AG09309 (cell line): ENCODE measurements at places on chromosomes 6 and 20.

GRCh38 chr20:3128275-3128984 is 31.2 kb downstream of the FASTKD5 start:
- DNase-seq = no peak

GRCh38 chr6:126027601-126028000 is 41.3 kb downstream of the TRMT11 start:
- no peak for DNase-seq

DNA sequence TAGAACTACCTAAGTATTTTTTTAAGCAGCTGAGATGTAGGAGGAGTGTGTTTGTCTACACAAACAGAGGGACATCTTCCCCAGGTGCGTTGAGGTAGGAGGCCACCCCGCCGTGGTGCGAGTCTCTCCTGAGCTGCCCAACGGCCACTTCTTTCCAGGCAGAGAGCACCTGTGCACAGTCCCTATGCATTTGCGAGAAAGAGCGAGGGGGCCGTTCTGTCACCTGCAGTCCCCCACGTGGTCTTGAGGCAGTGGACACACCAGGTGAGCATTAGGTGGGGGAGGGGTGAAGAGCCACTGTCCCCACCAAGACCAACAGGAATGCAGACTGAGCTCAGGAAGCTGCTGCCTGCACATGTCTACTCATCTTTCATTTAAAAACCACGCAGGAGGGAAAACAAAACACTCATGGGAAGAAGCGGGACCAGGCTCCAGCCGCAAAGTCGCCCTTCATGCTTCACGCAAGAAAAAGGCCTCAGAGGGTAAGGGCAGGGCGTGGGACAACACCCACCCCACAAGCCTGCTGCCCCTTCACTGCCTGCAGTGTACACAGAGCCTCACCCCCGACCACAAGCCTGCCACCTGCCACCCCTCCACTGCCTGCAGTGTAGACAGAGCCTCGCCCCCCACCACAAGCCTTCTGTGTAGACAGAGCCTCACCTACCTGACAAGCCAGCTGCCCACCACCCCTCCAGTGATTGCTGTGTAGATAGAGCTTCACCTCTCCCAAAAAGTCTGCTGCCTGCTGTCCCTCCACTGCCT is 142.0 kb downstream of the DLL1 start:
- DNase-seq = no peak

GRCh38 chr6:131116755-131117360 is 18.4 kb upstream of the AKAP7 start:
- no peak for DNase-seq

- DNase-seq = no peak
Observed at GRCh38 chr6:93555292-93555691, 135.9 kb upstream of the EPHA7 start.

GRCh38 chr20:53294804-53295203 is 298.8 kb downstream of the ZNF217 start:
- no peak for DNase-seq

GRCh38 chr20:33475381-33476152 is 14.3 kb upstream of the CBFA2T2 start:
- no peak for DNase-seq

- no peak for DNase-seq
Observed at GRCh38 chr6:56655996-56656395, 13.3 kb upstream of the DST start.

DNA sequence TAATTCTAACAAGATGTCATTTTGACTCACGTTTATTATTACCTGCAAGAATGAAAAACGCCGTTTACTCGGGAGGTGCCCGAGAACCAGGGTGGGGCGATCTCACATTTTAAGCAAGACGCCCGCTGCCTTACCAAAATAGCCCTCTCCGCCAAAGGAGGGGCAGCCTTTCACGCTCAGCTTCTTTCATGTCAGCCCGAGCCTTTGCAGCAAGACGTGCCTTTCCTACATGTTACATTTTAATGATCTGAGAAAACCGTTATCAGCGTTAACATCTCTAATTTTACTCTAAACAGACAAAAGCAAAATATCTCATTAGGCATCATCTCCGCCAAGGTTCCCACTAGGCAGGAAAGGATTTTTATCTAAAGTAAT is 2.0 kb downstream of the BACH2 start:
- DNase-seq = no peak

- DNase-seq = no peak
Observed at GRCh38 chr20:44897133-44897532, 11.6 kb downstream of the YWHAB start.

DNA sequence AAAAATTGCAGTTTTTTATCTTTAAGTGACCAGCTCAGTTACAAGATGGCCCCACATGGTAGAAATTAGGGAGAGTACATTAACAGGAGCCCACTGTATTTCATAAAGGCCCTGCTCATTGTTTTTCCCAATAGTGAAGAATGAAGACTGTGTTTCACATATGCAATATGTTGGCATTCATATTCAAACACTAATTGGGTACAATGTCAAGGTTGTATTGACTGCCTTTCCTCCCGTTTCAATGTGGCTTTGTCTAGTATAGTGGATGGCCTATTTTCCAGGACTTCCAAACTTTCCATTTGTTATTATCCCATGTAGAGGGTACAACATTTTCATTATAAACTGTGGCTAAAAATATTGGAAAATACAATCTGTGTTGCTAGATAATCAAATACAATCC is 51.3 kb downstream of the HDDC2 start:
- DNase-seq = no peak

- DNase-seq = no peak
Observed at GRCh38 chr6:158815907-158816306, 3.3 kb downstream of the EZR start.

DNA sequence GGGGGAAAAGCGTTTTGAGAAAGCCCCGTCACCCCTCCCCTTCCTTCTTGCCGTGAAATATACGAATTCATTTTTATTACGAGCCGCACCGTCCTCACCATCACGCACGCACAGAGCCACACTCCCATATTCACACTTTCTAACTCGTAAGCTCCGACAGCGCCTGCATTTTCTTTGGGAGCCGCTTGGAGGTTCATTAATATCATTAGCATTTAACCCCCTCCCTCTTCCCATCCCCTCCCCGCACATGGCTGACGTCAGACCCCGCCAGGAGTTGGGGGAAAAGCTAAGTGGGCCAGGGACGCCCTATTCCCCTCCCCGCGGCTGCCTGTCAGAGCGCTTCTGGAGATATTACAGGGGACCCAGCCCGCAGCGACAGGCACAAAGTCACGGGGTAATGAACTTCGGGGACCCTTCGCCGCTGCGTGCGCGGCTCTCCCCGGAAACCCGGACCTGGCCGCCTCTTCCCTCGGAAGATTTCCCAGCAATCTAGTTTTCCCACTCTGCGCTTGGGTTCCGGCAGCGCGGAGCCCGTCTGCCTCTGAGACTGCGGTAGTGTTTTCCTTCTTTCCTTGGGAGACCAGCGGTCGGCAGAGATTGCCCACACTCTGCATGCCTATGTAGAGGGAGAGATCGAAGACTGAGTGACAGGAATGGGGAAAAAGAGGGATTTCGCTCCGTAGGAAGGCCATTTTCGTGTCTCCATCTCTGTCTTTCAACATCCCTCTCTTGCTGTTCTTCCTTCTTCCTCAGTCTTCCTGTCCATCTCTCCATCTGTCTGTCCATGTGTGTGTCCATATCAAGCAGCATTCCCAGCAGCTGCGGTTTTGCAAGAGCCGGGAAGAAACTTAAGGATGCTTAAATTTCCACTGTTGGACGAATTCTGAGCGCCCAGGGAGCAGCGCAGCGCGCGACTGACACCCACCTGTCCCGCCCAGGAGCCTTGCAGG is at the start of gene NR2E1:
TSS of gene NR2E1 (plus strand) at position 309 of the 950 bp plus-strand sequence. CDS start 744 bp downstream, outside the sequence.
- no peak for DNase-seq

DNA sequence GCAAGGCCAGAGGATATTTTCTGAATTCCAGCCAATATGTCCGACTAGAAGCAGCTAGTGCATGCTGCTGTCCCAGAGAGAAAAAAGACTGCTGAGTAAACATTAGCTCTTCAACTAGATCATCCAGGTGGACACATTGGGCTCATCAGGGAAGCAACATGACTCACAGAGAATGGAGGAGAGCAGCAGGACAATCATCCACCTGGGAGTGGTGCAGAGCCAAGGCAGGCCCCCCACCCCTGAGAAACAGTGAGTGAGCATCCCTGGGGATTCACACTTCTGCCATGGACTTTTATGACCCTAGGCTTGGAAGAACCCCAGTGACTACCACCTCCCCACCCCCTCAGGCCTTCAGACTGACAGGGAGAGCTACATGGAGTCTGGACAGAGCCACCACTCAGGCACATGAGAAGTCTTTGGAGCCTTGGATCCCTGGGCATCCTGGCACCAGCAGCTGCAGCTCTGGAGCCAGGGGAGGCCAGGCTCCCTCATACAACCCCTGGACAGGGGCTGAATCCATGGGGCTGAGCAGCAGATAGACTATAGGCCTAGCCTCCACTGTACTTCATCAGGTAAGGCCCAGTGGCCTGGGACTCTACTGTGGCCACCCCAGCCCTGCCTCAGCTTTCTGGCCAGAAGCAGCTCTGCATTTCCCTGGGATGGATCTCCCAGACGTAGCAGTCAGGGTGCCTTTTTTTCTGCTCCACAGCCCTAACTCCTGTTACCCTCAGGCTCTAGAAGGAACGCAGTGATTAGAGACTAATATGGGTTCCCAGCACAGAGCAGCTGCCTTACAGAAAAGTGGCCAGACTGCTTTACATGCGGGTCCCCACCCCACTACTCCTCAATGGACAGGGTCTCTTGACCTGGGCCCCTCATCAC is 82.9 kb upstream of the RNF217 start:
- DNase-seq = no peak

DNA sequence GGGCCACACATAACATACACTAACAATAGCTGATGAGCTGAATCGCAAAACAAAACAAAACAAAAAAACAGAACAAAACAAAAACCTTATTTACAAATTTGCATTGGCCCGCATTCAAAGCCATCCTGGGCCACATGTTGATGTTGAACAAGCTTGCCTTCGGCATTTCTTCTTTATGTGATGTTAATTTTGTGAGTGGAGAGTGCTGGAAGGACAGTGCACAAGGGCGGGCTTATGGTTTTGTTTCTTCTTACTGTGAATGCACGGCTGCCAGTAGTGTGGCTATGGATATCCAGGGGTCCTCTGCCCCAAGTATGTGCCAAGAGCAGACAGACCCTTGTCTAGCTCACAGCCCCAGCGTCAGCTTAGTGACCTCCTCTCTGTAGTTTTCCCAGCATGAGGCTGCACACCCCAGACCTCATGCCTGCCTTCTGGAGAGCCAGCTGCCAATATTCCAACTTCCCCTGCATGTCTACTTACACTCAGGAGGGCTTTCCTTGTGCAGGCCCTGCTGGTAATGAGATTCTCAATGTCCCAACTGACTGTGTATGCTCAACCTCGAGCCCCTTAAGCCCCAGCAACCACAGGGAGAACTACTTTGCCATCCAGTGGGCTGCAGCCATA is 24.9 kb downstream of the ZNF292 start:
- DNase-seq = no peak

DNA sequence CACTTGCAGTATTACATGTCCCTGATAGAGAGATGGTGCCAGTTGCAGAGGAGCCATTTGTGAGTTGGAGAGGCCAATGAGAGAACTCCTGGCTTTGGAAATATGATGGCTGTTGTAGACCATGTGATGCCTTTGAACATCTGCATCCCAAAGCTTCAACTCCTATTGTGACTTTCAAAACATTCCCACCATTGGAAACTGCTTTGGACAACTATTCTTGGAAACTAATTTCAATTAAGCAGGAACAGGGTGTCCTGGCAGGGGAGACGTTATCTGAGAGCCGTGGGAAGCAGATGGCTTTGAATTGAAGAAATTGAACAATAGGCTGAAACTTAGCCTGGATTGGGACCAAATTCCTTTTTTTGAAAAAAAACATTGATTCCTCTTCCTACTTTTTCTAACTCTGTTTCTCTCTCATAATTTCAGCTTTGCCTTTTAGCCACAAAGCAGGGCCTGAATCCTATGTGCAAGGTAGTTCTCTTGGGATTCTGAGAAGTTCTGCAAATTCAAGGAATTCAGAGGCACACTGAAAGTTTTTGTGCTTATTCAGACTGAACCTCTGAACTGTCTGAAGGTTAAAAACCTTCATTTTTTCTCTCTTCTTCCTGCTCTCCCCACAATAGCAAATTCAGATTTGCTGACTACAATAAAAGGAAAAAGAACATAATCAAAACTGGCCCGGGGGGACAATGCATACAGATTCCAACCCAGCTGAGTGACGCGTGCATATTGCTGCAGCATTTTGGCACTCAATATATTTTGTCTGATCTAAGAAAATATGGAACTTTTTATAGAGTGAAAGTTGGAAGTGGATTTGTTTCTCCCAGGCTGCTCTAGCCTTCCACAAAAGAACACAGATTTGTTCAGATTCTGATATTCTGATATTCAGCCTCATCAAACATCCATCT is 720.4 kb upstream of the CHD6 start:
- DNase-seq = no peak

DNA sequence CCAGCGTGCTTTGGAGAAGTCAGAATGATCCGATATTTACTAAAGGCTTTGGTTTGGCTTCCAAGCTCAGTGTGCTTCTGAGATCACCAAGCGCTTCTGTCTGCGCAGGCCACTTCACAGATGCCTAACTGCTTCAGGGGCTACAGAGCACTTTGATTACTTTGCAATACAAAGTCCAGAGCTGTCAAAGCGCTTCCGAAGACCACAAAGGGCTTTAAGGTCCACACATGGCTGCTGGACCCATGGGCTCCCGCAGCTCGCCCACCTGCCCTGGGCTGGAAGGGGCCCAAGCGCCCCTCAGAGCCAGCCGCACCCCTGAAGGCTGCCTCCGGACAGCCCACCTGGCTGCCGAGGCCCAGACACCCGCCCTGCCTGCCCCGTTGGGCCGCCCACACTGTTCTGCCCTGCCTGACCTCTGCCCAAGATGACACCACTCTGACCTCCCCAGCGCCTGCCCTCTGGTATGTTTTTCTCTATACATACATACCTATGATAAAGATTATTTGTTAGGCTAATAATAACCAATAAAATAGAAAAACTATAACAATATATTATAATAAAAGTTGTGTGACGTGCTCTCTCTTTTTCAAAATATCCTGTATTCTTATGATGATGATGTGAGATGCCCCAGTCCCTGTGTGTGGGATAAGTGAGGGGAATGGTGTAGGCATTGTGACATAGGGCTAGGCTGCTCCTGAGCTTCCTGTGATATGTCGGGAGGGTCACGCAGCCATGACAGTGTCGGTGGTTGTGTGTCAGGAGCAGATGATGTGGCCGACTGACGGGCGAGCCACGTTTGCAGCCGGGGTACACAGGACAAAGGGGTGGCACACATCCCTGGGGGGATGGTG is 22.6 kb downstream of the DYNLT1 start:
- DNase-seq = no peak

DNA sequence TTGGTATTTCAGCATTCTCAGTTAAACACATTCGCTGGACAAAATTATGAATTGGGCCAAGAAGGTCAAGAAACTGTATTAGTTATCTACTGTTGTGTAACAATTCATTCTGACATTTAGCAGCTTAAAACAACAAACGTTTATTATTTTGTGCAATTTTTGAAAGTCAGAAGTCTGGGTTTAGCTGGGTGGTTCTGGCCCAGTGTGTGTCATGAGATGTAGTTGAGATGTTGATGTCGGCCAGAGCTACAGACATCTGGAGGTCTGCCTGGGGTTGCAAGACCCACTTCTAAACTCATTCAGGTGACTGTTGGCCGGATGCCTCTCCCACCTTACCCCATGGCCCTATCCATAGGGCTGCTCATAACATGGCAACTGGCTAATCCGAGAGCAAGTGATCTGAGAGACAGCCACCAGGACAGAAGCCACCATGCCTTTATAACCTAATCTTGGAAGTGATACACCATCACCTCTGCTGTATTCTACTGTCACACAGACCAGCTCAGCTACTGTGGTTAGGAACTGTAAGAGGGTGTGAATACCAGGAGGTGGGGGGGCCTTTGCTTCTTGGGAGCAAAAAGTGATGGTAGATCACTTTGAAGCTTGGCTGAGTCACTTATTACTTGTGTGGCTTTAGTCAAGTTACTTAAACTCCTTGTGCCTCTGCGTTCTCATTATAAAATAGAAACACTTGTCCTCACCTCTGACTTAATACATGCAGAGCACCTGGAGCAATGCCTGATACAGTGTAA is 217.0 kb upstream of the MYLIP start:
- DNase-seq = no peak
